Left hindlimb (tissue), 1 donor: ENCODE measurements at places on chromosomes 3 and 15.

GRCh38 chr3:24538891-24539290 lies 44.2 kb upstream of the THRB start:
- DNase-seq, result no peak

DNA sequence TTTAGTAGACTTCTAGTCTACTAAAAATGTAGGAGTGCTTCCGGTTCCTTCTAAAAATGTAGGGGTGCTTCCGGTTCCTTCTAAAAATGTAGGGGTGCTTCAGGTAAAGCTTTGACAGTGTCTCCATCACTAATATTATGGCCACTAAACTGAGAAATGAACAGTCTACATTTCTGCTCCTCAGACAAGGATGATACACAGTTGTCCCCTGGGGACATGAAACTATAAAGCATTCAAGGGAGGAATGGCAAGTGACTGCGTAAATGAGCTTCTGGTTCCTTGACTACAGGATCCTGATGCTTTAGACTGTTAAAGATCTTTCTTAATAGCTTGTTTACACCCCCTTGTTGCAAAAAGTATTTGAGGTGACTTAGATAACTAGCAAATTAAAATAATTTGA lies 53.9 kb upstream of the SLC9A9 start:
- DNase-seq, result no peak

GRCh38 chr15:79004336-79004735 lies 59.5 kb upstream of the CTSH start:
- DNase-seq, result no peak

- DNase-seq, result no peak
These were observed 147.8 kb upstream of the MCTP2 start for GRCh38 chr15:94083467-94084052.

DNA sequence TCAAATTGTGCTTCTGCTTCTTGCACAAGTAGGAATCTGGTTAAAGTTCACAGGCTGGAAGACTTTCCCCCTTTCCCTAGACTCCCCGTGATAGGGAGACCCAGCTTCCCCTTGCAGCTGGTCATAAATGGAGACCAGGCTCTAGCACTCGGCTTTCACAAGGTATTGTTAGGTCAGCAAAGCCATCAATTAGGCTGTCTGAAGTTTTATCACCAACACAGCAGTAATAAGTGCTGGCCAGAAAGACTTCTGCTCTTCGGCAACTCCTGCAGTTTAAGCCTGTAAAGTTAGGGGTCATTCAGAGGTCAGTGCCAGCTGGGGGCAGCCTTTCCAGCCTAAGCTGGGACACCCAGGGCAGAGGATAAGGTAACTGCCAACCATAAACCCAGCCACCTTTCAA lies 203.4 kb downstream of the MEIS2 start:
- DNase-seq, result no peak

DNA sequence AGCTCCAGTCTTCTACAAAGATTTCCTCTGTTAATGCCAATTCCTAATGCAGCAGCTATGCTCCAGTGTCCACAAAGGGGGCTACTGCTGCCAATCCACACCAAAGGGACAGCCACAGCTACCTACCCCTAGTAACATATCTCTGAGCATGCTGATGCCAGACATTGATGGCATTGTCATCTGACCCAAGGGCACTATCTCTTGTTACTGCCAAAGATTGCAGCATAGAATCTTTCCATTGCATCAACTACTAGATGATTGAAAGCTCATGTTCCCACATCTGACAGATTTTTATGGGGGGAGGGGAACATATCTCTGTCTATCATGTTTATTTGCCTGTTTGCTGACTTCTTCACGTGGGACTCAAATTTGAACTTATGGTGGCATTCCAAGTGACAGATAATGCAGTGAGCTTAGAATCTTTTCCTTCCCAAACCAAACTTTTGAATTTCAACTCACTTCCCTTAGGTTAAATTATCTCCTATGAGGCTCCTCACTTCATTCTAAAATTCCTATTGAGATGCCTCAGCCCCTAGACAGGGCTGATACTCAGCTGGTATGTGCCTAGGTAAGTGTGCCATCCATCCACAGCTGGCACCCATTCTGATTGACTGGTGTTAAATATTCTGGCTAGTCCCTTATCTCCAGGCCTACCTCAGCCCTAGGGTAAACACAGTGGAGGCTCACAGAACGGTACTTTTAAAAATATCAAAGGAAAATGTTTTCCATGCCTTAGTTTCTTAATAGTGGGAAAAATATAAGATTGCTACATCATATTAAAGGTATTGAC lies 100.3 kb downstream of the STRIT1 start:
- no peak for DNase-seq

DNA sequence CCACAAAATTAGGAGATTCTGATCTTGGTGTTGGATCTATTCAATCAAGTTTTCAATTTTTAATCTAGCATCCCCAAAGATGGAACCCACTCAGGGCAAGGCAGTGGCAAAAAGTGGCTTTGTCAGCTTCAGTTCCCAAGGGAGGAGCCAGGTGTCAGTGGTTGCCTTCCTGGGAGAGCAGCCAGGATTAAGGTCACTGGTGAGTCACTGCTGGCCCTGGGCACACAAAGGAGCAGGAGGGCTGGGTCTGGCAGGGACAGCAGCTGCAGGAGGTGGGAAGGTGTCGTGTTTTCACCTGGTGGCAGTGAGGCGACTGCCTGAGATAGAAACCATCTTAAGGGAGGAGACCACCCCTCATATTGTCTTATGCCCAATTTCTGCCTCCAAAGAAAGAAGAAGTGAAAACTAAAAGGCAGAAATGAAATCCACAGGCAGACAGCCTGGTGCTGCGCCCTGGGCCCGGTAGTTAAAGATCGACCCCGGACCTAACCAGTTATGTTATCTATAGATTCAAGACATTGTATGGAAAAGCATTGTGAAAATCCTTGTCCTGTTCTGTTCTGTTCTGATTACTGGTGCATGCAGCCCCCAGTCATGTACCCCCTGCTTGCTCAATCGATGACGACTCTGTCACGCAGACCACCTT lies 5.9 kb upstream of the KLHL25 start:
- DNase-seq, result no peak

- DNase-seq, result no peak
These were observed 16.9 kb downstream of the SLC24A1 start for GRCh38 chr15:65638681-65639089.

GRCh38 chr3:106458952-106459351 lies 590.1 kb upstream of the CBLB start:
- no peak for DNase-seq

DNA sequence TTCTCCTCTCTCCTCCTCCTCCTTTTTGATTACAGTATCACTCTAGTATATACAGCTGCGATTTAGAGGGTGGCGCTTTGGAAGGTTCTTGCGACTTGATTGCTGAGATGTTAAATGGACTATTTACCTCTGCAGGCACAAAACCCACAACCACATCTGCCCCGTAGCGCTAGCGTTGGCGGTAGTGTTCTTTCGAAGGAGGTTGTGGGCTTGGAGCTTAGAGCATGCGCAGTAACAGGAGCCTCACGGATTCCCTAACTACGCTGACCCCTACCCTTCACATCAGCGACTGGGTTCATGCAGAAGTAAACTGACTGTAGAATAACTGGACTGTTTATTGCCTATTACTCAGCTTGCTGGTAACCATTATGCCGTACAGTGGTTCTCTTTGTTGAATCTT lies 58.0 kb downstream of the CGGBP1 start:
- no peak for DNase-seq

DNA sequence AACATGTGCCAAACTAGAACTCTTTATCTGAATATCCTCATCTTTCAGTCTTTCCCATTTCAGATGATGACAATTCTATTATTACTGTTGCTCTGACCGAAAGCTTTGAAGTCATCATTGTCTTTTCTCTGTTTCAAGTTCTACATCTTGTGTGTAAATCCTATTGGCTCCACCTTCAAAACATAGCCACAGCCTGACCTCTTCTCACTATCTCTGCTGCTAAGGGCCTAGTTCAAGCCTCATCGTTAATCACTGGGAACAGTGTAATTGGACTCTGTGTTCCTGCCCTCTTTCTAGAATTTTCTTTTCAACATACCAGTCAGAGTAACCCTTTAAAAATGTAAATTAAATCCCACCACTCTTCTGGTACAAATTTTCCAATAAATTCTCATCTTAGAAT lies 105.1 kb downstream of the OXSM start:
- DNase-seq, result no peak

DNA sequence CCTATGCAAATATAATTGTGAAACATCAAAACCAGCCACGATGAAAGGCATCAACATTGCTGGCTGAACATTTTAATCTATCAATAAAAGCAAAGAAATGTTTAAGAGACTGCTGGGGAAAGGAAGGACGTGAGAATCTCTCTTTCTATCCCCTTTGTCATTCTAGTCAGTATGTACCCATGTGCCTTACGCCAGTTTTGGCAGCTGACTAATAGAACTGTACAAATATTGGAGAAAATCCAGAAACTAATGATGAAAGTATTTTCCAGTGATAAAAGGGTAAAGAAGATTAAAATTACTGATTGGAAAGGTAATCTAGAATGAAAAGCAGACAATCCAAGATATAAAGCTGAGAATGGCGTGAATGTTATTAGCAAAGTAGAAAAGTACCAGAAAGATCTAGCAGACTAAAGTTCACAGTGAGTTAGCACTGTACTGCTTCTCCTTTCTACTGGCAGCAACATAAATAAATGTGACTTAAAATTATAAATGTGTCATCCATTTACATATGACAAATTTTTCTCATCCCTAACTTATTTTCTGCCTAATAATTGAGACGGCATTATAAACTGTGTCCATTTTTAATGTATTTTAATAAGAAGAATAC lies 401.9 kb upstream of the CNTN4 start:
- no peak for DNase-seq

DNA sequence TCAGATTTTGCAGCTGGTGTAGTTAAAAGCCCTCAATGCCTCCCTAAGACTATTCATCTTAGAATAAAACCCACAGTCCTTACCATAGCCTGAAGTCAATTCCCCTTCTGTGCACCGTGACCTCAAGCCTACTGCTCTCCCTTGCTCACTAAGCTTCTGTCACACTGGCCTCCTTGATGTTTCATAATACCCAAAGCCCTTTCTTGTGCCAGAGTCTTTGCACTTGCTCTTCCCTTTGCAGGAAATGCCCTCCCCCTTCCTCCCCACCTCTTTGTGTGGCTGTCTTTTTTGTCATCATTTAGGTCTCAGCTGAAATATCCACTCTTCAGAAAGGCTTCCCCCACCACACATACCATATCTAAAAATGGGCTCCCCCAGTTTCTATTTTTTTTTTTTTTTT lies 4.2 kb upstream of the PLEKHO2 start:
- DNase-seq, result no peak

- DNase-seq, result no peak
These were observed 396.1 kb upstream of the ATP11B start for GRCh38 chr3:182397164-182397563.

DNA sequence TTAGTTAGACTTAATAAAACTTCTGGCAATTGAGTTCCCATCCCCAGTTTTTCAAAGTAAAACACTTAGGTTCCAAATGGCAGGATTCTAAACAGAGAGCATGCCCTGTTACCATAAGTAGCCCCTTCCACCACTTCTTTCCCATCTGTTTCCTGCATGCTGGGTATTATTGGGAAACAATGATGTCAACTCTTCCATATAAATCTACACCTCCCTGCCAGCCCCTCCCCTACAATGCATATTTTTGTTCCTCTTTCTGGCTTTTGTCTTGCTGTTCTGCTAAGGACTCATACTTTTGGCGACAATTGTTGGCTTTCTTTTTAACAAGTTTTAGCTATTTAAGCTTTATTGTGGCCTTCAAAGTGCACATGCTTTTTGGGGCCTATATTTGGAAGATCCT lies 11.1 kb downstream of the ARHGAP31 start:
- no peak for DNase-seq

DNA sequence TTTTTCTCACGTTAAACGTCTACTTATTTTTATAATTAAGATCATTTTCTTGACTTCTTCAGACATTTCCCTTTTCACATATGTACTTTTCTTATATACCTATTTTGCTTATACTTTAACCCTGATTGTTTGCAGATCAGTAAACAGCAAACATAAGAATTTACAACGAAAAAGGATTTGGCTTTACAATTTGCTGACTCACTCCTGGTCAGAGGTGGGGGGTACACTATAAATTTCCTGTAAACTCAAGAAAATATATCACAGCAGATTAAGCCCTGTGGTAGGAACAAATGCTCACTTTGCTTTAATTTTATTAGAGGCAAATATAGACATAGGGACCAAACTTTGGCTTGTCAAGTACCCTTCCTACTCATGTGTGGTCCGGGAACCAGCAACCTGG lies 185.0 kb downstream of the PLCL2 start:
- no peak for DNase-seq

- DNase-seq, result no peak
These were observed 33.1 kb upstream of the UBE2Q2 start for GRCh38 chr15:75809986-75810750.
